ENCODE measurements at places on chromosomes 2 and 18.

- DNase-seq = no peak
Measured at GRCh38 chr2:9466147-9466683, 8.1 kb upstream of the IAH1 start.

- no peak for DNase-seq
Measured at GRCh38 chr2:74894272-74894981, 60.5 kb downstream of the HK2 start.

GRCh38 chr18:2547477-2548087 lies 23.7 kb downstream of the METTL4 start:
- no peak for DNase-seq

- no peak for DNase-seq
Measured at GRCh38 chr18:12518326-12518725, 110.6 kb downstream of the PRELID3A start.

DNA sequence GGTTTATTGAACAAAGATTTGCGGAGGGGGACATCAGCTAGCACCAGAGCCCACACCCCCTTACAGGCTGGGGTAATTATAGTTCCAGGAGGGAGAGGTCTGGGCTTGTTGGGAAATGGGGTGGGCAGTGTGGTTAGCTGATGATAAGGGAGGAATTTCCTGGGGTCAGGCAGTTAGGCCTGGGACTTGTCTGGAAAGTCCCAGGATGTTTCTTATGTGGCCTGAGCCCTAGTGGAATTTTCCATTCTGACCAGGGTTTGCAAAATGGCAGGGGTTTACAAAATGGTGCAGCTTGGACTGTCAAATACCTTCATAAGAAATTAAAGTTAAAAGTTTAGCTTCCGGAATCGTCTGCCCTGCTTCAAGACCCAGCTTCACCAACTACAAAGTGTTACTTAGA lies 199.1 kb downstream of the FBXO15 start:
- no peak for DNase-seq

GRCh38 chr2:182542501-182543258 lies 115.8 kb upstream of the PDE1A start:
- DNase-seq = no peak

GRCh38 chr2:101793277-101793969 lies 95.9 kb downstream of the MAP4K4 start:
- DNase-seq = no peak
